Activated naive CD8-positive, alpha-beta T cell treated with anti-CD3 and anti-CD28 coated beads, Interleukin-2, amount 50 U/mL, for 24 hours (primary cell): ENCODE measurements at places on chromosomes 1 and 21.

DNA sequence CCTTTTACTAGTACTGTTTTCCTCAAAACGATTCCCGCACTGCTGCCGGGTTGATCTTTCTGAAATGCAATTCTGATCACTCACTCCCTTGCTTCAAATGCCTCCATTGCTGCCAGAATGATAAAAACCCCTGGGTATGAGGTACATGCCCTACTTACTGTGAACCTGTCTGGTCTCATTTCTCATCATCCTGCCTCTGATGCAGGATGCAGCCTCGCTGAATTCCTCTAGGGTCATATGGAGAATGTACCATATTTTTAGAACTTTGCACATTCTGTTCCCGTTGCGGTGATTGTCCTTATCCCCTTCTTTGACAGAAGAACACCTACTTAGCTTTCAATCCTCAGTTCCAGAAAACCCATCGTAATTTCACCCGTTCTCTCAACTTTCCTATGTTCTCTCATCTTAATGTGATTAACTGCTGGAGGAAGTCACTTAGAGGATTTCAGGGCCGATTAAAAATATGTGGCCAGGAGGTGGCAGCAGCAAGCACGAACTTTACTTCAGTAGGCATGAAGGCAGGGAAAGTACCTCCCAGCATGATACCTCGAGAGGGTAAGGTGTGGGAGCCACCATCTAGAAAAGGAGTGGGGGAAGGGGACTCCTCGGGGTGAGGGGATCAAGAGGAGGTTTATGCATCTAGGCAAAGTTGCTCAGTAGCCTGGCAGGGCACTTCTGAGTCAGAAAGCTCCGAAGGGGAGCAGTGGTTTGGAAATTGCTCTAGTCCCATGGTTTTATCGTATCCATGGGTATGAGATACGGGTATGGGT lies 361.5 kb upstream of the ZP4 start:
- no peaks in the 10 kb centered on the region for H3K36me3 ChIP-seq
- H3K4me1 ChIP-seq, result no peaks in the 10 kb centered on the region
- H3K27me3 ChIP-seq, result no peaks in the 10 kb centered on the region

- no peak for DNase-seq
- H3K4me3 ChIP-seq, result no peak overlapping the region
- H3K27me3 ChIP-seq, result peaks cover 6% of the 10 kb centered on the region
- H3K4me1 ChIP-seq, result no peaks in the 10 kb centered on the region
- no peak overlapping the region for H3K27ac ChIP-seq
- no peaks in the 10 kb centered on the region for H3K36me3 ChIP-seq
Measured at GRCh38 chr1:112870887-112871646, 84.9 kb downstream of the SLC16A1 start.

- no peak overlapping the region for H3K4me3 ChIP-seq
- DNase-seq, result no peak
- no peaks in the 10 kb centered on the region for H3K4me1 ChIP-seq
Measured at GRCh38 chr1:30405631-30406212, 317.7 kb downstream of the MATN1 start.

DNA sequence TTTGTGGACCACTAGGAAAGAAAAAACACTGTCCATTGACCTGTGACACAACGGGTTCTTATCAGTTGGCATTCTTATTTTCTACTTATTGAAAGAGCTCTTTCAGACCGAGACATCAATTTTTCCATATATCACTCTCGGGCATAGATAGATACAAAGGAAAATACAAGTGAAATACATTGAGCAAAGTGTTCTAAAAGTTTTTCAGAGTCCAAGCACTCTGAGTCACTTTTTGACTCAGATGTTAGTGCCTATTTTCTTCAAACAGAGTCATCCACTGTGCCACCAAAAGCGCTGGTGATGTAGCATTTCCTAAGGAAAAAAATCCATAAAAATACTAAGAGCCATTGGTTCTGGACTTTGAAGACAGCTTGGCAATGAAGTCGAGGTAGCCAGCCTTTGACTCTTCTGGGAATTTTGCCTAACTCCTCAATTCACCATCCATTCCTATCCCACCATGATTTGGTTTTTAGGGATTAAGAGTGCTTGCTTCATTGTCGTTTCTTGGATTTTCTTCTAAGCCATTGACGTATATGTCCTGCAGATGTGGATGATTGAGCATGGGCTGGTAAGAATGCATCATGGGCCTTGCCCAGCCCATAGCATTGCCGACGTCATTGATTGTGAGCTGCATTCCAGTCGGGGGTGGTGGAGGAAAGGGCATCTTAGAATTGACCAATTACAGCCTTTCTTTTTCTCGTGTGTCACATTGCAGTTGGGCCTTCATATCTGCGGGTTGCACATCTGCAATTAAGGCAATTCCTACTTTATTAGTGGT lies 10.6 kb downstream of the GALNT2 start:
- H3K36me3 ChIP-seq, result peaks cover 40% of the 10 kb centered on the region
- H3K27ac ChIP-seq, result peak overlapping the region; percentile 95
- no peak for DNase-seq
- peaks cover 54% of the 10 kb centered on the region for H3K4me1 ChIP-seq
- peaks cover under 1% of the 10 kb centered on the region for H3K27me3 ChIP-seq

- no peak overlapping the region for H3K27ac ChIP-seq
- H3K27me3 ChIP-seq, result peaks cover 3% of the 10 kb centered on the region
- peaks cover 3% of the 10 kb centered on the region for H3K4me1 ChIP-seq
Measured at GRCh38 chr21:25647647-25648046, 8.6 kb downstream of the JAM2 start.

DNA sequence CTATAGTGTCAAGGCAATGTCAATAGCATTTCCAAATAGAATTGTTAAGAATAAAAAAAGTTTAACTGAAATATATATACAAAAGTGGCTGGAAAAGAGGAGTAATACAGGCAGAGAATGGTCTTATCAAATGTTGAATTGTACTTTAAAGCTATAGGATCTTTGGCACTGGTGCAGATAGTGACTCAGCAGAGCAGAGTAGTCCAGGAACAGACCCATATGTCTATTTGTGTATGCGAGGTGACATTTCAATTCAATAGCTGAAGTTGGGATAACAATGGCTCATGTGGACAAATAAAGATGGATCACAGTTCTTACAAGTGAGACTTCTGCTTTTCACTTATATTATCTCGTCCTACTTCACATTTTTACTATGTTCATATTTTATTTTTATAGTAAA lies 543.0 kb upstream of the B3GALT2 start:
- H3K4me1 ChIP-seq, result no peaks in the 10 kb centered on the region
- H3K4me3 ChIP-seq, result no peak overlapping the region
- H3K27ac ChIP-seq, result no peak overlapping the region
- no peaks in the 10 kb centered on the region for H3K27me3 ChIP-seq
